Pericardium fibroblast (primary cell): ENCODE measurements at places on chromosomes 16 and 17. TPM values are rescaled to one million over a fixed set of nuclear protein-coding genes. Genes with fewer than 3 reads are reported as not detected.

The KLHL10 gene
- 0.23 TPM in 1 of 2 replicates, not detected in the other for total RNA-seq

The NAGS gene
- 1.1 and 2.9 TPM in 2 replicates for total RNA-seq

The RNPS1 gene
- 97.6 and 141 TPM in 2 replicates for total RNA-seq

The RSKR gene
- total RNA-seq: 1.3 and 8.6 TPM in 2 replicates

The ENO3 gene
- 1.6 and 10.7 TPM in 2 replicates for total RNA-seq

The EXOC3L1 gene
- 0.12 and 1.9 TPM in 2 replicates for total RNA-seq

The KRT12 gene
- total RNA-seq: not detected in 2 replicates

The GPR142 gene
- total RNA-seq: not detected in 2 replicates

The BOLA2 gene
- 2.6 and 6.3 TPM in 2 replicates for total RNA-seq

The C16orf87 gene
- total RNA-seq: 7.7 and 8.4 TPM in 2 replicates

The HNF1B gene
- total RNA-seq: not detected in 2 replicates

The KIF22 gene
- total RNA-seq: 13.1 and 22.6 TPM in 2 replicates

The SLFN12L gene
- not detected in 2 replicates for total RNA-seq
